Esophagus squamous epithelium (tissue), 5 donors: ENCODE measurements at places on chromosomes 7 and 10.

- no peak for DNase-seq
Observed at GRCh38 chr10:131972474-131973071, 9.2 kb downstream of the BNIP3 start.

- no peak for DNase-seq
Observed at GRCh38 chr7:36851382-36851781, 127.1 kb upstream of the AOAH start.

DNA sequence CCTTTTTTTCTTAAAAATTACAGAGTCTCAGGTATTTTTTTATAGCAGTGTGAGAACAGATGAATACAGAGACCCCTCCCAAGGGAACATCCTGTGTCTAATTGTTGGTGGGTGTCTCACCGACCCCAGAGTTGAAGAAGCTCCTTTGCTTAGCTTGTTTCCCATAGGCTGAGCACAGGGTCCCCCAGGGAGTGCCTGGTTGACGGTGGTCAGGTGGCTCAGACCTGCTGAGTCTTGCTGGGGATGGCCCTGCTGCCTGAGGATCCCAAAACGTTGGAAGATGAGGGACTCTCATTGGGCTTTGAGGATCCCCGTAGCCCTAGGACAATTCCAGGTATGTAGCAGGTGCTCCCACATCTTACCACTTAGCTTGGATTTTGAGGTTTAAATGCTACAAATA is 19.5 kb downstream of the SCART1 start:
- no peak for DNase-seq

GRCh38 chr7:2631946-2632732 is at the start of gene TTYH3:
TSS of gene TTYH3 (plus strand) at chr7:2631986. CDS start at chr7:2632156, 170 bp downstream.
- no peak for DNase-seq

DNA sequence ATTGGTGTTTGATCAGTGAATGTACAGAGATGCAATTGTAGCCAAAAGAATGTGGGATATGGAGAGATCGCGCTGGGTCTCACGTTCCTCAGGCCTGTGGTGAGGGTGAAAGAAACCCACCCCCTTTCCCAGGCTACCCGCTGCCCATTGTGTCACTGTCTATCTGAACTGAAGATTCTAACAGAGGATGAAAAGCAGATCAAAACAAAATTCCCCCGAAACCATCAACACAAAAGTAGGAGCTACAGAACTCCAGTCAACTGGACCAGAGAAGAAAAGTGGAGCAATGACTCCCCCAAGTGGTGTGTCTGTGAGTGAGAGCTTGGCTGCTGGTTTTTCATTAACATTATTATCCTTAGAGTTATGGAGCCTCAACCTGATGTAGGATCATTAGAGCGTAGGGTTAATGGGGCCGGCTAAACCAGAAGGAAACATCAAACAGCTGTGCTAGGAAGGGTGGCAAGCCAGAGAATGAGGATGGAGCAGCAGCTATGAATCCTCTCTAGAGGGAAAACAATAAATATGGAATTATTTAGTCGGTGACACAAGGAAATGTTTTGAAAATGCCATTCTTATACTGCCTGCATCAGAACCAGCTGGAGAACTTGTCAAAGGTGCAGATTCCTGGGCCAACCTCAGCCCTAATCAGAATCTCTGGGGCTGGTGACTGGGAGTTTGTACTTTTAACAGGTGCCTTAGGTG is 38.3 kb downstream of the AKR1B1 start:
- DNase-seq = no peak

GRCh38 chr10:70424320-70424719 is 17.2 kb downstream of the NODAL start:
- DNase-seq = no peak

DNA sequence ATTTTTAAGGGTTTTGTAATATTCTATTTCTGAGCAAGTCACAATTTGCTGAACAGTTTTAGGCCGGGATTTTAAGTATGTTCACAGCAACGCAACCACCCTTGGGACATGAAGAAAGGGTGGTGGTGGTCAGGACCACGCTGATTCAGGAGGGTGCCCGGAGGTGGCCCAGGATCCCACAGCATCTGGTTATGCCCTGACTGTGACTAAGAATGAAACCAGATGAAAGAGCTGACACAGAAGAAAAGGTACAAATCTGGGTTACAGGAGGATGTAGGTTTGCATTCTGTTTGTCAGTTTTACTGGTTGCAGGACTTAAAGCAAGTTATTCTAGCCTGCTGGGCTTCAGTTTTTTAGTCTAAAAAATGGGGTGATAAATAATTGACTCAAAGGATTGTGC is 279.7 kb downstream of the CCSER2 start:
- no peak for DNase-seq

DNA sequence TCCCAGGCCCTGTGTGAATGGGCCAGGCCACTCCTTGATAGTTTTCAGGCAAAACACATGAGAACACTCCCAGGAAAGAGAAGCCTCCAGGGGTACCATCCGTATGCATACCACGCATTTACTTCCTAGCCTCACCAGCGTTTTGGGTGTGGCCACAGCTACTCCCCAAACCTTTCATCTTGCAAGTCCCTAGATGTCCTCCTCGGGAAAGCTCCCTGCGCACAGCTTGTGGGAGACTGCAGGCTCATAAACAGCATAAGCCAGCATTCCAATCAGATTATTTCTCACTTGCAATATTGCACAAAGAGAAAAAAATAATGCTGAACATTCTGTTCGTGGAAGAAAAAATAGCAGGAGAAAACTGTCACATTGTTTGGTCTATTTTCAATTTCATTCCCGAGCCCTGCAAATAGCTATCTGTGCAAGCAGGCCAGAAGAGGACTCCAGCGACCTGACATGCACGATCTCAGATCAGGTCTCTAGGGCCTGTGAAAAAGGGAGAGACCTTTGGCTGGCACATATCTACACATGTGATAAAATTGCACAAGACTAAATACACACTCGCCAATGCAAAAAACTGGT is 175.6 kb downstream of the PLXNA4 start:
- DNase-seq = no peak

GRCh38 chr7:149599636-149600206 is 102.1 kb upstream of the ZNF746 start:
- no peak for DNase-seq

DNA sequence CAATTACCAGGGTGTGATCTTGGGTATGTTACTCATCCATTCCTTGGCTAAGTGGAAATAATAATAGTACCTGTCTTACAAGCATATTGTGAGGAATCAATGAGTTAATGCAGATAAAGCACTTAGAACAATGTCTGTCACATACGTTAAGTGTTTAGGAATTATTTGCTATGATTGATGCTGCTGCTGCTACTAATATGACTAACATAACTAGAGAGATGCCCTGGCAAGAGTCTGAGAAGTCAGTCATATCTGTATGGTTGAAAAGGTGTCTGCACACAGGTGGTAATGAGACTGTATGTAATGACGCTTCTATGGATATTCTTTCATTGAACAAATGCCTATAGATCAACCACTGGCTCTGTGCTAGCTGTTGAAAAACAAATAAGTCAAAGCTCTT is 100.1 kb upstream of the PCGF5 start:
- DNase-seq = no peak

DNA sequence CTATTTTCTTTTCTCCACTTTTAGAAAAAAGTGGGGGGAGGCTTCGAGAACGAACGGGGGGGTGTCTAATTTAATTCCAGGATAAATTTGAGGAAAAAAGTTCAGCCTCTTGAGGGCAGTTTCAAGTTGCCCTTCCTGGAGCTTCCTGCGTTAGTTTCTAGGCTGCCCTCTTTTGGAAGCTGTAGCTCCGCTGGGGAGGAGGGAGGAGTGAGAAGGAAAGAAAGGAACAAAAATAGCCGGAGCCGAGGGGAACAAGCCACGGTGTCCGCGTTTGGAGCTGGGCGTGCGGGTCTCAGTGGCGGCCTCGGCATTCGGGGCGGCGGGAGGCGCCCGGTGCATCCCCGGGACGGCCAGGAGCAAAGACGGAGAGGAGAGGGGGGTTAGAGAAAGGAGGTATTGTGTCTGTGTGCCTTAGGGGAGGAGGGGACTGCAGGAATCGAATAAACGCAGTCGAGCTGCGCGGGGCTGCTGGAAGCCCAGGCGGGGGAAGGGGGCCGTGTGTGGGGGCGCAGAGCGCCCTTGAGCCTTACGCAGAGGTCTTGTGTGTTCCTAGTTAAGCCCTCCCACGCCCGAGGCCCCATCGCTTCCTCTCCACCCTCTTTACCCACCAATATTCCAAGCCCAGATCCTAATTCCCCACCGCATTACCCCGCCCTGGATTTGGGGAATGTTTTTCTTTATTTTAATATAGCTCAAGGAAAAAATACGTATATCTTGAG is 2.0 kb upstream of the TNRC18 start:
- DNase-seq = no peak

GRCh38 chr7:100745184-100745583 is 11.8 kb downstream of the ZAN start:
- no peak for DNase-seq

DNA sequence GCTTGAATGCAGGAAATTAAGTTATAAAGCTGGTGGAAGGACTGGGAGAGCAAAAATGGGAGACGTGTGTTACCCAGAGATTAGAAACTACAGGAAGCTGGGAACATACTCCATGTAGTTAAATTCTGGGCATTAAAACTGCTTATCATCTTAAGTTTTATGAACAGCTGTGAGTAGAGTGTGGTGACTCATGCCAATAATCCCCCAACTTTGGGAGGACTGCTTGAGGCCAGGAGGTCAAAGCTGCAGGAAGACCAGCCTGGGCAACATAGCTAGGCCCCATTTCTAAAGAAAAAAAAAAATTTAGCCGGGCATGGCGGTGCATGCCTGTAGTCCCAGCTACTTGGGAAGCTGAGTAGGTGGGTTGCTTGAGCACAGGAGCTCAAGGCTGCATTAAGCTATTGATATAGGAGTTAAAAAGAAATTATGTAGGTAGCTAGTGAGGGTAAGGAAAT is 56.2 kb upstream of the SEPHS1 start:
- no peak for DNase-seq

GRCh38 chr7:43485580-43485979 is 97.3 kb upstream of the STK17A start:
- DNase-seq = no peak

DNA sequence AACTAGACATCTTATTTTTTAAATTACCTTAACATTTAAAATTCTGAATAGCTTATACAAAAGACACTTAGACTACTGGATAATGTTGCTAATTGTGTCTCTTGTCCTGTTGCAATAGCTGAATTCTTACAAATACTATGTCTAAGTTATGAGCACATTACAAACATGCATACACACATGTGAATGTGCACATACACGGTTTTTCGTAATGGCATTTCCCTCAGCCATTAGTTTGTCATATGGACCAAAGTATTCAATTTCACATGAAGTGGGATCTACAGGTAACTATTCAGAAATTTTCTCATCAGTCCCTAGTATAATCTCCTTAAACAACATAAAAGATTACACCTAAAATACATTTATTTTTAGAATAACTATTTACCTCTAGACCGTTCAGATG is 178.6 kb upstream of the BET1 start:
- DNase-seq = no peak

DNA sequence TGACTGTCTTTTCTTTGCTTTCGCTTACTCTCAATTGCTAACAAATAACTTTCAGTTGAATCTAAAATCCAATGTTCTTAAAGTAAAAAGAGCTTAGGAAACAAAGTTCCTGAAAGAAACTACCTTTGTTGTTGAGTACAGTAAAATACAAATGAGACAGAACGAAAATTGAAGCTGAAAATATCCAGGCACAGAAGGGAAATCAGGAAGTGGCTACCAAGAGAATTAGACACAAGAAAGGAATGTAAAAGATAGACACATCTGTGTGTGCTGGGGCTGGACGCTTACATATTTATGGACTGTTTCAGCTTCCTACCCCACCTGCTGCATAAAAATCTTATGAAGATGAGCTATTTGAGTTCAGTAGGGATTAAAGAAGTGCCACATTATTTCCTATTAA is 161.7 kb upstream of the PLXDC2 start:
- no peak for DNase-seq

DNA sequence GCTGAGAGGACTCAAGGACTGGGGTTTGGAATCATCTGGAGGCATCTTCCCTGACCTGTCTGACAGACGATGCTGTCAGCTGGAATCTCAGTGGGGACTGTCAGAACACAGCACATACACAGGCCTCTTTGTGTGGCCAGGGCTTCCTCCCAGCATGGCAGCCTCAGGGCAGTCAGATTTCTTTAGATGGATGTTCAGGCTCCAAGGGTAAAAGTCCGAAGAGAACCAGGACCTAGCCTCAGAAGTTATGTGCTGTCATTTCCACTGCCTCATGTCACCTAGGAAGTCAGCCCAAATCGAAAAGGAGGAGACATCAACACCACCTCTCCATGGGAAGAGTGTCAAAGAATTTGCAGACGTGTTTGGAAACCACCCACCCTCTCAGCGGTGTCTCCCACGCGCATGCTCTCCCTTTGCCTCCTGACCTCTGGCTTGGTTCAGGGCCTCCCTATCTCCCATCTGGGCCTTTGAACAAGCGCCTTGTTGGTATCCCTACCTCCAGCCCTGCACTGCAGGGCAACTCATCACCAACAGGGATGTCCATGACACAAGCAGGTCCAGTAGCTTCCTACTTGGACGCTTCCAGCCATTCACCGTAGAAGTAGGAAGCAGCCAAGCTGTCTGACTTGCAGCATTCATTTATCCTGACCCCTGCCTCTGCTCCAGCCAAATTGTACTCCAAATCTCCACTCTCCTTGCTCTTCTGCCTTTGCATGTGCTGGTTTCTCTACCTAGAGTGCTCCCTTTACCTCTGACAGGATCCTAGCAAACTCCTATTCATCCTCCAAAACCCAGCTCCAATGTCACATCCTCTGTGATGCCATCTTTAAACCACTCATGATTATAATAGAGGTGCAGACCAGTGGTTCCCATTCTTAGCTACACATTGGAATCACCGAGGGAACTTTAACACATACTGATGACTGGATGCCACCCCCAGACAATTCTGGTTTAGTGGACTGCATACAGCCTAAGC is 121.6 kb downstream of the OAT start:
- DNase-seq = no peak

DNA sequence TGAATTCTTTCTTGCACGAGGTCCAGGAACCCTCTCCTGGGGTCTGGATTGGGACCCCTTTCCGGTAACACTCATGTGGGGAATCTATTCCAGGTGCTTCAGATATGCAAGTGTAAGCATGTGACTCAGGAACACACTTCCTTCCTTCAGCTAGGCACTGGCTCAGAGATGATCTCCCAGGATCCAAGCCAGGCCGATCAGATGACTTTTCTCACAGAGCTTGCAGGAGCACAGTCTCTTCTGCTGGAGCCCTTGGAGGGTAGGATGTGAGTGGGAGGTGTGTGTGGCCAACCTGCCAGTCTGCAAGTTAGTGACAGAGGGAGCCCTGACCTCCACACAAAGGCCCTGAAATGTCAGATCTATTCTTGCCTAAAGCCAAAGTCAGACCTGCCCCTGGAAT is 108.3 kb downstream of the CPXM2 start:
- DNase-seq = no peak
